ENCODE measurements at places on chromosomes 11 and 22. TPM values are rescaled to one million over a fixed set of nuclear protein-coding genes. Genes with fewer than 3 reads are reported as not detected.

DNA sequence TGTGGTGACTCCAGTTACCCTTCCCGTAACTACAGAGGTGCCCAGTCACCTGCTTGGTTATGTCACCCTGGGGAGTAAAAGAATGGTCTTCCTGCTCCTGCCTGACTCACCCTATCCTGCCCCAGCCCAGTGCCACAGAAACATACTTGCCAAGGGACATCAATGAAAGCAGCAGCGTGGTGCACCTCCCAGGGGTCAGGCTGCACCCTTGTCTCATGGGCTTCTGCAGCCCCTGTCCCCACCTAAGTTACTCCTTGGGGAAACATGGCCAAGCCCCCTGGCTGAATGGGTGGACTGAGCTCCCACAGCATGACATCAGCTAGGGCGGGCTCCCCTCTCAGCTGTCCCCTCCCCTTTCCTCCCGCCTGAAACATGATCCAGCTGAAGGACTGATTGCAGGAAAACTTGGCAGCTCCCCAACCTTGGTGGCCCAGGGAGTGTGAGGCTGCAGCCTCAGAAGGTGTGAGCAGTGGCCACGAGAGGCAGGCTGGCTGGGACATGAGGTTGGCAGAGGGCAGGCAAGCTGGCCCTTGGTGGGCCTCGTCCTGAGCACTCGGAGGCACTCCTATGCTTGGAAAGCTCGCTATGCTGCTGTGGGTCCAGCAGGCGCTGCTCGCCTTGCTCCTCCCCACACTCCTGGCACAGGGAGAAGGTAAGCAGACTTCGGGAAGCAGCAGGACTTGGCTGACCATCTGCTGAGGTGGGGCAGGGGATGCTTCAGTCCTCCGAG lies at the start of gene HTR3A:
Gene HTR3A, plus strand, starts transcription at position 368 of the 730 bp plus-strand sequence. Its CDS starts 218 bp downstream, at position 586.
- H3K4me1 ChIP-seq = peaks cover 7% of the 10 kb centered on the region
- no peaks in the 10 kb centered on the region for H3K36me3 ChIP-seq
- DNase-seq = peak; percentile 85
- no peak within 1 kb of the TSS for H3K4me3 ChIP-seq
- peaks cover 8% of the 10 kb centered on the region for H3K27me3 ChIP-seq
- no peak within 1 kb of the TSS for H3K27ac ChIP-seq

- H3K36me3 ChIP-seq = peaks cover 30% of the 10 kb centered on the region
- no peak for DNase-seq
- no peaks in the 10 kb centered on the region for H3K27me3 ChIP-seq
- no peak overlapping the region for H3K27ac ChIP-seq
Observed at GRCh38 chr11:46437122-46437689, 45.6 kb upstream of the CHRM4 start.

GRCh38 chr22:37898441-37899181 lies 7.5 kb upstream of the MICALL1 start:
- no peaks in the 10 kb centered on the region for H3K36me3 ChIP-seq
- H3K4me3 ChIP-seq = no peak overlapping the region
- DNase-seq = peak; percentile 81
- H3K27ac ChIP-seq = peak overlapping the region; percentile 8

MB gene
- total RNA-seq = 2.2 TPM

MS4A12 gene
- not detected for total RNA-seq

GRCh38 chr11:36485298-36486002 lies 24.6 kb downstream of the TRAF6 start:
- DNase-seq = no peak
- H3K27ac ChIP-seq = no peak overlapping the region

DNA sequence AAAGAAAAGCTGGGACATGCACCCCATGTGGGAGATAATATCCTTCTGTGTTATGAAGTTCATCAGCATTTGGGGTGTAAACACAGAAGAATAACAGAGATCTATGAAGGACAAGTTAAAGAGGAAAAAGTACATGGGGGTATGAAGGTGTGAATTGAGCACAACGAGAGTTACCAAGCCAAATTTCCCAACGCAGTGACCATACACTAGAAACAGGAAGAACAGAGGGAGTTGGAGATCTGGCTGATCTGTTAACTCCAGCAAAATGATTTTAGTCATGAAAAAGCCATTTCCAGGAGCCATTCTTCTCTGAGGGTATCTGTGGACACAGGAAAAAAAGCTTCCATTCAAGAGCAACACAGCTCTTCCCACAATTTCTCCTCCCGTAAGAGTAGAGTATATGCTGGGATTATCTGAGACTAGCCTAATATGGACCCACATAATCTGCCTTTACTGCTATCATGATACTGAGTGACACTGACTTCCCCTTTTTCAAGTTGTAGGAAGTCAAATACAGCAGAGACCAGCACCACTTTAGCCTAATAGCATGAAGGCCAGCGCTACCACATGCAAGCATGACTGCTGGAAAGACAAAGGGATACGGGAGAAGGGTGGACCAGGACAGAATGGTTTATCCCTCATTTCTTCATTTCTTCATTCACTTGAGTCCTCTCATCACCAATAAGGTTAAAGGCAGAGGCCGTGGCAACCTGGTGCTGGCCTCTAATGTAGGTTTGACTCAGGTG lies 19.6 kb upstream of the OR8D2 start:
- no peak overlapping the region for H3K4me3 ChIP-seq
- no peaks in the 10 kb centered on the region for H3K36me3 ChIP-seq
- no peaks in the 10 kb centered on the region for H3K27me3 ChIP-seq
- no peak for DNase-seq

- no peak for DNase-seq
- peaks cover 6% of the 10 kb centered on the region for H3K4me1 ChIP-seq
- H3K27ac ChIP-seq = peak overlapping the region; percentile 13
- no peak overlapping the region for H3K4me3 ChIP-seq
Observed at GRCh38 chr11:10592331-10592730, 23.9 kb upstream of the LYVE1 start.

- DNase-seq = no peak
- H3K27me3 ChIP-seq = peaks cover 15% of the 10 kb centered on the region
- H3K4me3 ChIP-seq = no peak overlapping the region
- H3K36me3 ChIP-seq = no peaks in the 10 kb centered on the region
- no peak overlapping the region for H3K27ac ChIP-seq
- no peaks in the 10 kb centered on the region for H3K4me1 ChIP-seq
Observed at GRCh38 chr11:67644042-67644441, 4.5 kb upstream of the TBX10 start.

DNA sequence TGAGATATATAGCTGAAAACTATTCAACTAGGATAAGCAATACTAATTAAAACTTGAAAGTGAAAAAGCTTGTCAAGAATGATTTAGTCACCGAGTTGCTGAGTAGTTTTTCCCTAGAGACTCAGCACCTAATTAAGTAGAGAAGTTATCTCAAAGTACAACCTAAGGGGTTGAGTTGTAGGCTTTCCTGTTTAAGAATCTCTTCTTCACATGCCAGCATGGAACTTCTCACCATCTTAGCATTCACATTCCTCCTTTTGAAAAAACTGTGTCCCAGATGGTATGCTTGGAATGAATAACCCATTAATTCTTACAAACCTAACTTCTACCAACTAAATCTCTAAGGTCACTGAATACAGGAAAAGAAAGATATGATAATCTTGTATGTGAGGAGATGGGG lies 303.3 kb upstream of the ZC3H12C start:
- H3K27me3 ChIP-seq = no peaks in the 10 kb centered on the region
- H3K4me3 ChIP-seq = no peak overlapping the region
- H3K27ac ChIP-seq = no peak overlapping the region
- no peak for DNase-seq

DNA sequence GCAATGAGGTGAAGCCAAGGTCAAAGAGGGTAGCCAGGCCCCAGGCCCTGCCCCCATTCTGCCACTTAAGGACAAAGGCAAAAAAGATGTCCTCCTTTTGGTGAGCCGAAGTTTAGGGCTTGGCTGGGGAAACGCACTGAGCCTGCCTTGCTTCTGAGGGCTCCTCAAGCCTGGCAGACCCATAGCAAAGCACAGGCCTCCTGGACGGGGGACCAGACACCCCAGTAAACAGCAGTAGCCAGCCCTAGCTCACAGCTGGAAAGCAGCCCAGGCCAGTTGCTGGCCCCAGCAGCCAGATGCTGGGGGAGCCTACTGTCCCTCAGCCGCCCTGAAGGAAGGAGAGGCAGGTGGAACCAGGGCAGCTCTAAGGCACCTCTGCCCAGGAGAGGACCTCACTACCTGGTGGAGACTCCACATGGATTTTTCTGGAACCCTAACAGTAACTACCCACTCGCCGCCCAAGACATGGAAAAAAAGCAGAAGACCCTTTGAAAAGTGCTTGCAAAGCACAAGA lies 3.8 kb upstream of the PYGM start:
- H3K36me3 ChIP-seq = peaks cover 63% of the 10 kb centered on the region
- DNase-seq = peak; percentile 53
- H3K4me3 ChIP-seq = no peak overlapping the region
- H3K27ac ChIP-seq = no peak overlapping the region

DNA sequence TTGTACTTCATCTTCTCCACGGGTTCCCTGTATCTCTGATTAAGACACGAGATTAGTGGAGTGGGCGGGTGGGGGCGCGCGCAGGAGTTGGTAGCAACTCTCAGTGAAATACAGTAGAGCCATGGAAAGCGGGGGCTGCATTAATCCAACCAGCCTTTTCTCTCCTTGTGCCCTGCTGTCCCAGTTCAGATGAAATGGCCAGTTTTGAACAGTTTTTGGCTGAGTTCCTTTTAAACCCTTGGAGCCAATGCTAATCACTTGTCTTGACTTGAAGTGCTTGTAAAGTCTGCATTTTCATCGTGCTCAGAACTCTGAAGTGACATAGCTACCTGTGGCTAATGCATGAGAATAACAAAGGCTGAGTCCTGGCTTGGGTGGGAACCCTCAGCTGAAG lies 734 bp upstream of the TMEM123 start:
- no peaks in the 10 kb centered on the region for H3K36me3 ChIP-seq
- no peak for DNase-seq
- peaks cover 36% of the 10 kb centered on the region for H3K4me1 ChIP-seq

GRCh38 chr11:104323841-104324240 lies 159.9 kb upstream of the PDGFD start:
- no peaks in the 10 kb centered on the region for H3K36me3 ChIP-seq
- no peak overlapping the region for H3K4me3 ChIP-seq
- H3K4me1 ChIP-seq = no peaks in the 10 kb centered on the region
- H3K27me3 ChIP-seq = no peaks in the 10 kb centered on the region
